Cardiac septum (tissue), 1 donor: ENCODE measurements at places on chromosomes 4 and X. TPM values are rescaled to one million over a fixed set of nuclear protein-coding genes. Genes with fewer than 3 reads are reported as not detected.

DNA sequence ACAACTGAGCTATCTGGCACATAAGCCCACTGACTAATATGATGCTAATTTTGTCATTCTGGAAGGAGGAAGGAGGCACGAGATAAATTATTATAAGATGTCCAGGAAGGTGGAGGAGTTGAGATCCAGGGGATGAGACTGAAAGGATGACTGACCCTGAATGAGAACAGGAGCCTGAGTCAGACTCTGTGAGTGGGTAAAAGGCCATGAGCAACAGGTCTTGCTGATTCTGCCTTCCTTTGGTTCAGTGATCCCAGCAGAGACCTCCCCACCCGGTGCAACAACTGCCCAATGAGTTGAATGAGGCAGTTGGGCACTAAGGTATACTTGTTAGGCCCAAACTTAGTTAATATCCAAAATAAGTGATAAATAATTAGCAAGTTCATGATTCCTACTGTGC, 238.1 kb upstream of the GPC4 start:
- DNase-seq, result no peak

DNA sequence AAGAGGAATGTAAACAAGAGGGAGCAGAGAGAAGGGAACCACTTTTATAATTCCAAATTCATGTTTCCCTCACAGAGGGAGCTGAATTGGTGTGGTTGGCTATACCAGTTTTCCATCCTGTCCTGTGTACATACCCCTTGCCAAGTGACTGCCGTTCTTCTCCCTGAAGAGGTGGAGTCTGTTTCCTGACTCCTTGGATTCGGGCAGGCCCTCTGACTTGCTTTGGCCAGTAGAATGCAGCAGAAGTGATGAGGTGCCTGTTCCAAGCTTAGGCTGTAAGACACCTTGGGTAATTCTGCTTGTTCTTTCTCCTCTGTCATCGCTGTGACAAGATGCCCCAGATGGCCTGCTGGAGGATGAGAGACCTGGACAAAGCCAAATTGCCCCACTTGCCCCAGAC, 124.7 kb downstream of the UCHL1 start:
- DNase-seq, result no peak

DNA sequence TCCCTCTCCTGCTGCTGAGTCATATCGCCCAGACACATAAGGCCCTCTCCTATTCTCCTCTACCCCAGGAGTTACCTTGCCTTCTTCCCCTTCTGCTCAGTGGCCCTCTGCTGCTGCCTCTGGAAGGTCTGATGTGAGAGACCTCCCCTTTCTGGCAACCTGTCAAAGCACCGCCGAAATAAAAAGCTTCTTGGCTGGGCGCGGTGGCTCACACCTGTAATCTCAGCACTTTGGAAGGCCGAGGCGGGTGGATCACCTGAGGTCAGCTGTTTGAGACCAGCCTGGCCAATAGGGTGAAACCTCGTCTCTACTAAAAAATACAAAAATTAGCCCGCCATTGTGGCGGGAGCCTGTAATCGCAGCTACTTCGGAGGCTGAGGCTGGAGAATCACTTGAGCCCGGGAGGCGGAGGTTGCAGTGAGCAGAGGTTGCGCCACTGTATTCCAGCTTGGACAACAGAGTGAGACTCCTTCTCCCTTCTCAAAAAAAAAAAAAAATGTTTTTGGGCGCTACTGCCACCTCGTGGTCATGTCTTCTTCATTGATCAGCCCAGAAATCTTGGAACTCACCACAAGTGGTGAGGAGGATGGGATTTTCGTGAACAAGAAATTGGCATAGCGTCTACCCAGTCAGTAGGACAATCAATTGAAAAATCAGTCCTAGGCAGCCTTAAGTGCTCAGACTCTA, 8.6 kb upstream of the ZXDA start:
- no peak for DNase-seq

DNA sequence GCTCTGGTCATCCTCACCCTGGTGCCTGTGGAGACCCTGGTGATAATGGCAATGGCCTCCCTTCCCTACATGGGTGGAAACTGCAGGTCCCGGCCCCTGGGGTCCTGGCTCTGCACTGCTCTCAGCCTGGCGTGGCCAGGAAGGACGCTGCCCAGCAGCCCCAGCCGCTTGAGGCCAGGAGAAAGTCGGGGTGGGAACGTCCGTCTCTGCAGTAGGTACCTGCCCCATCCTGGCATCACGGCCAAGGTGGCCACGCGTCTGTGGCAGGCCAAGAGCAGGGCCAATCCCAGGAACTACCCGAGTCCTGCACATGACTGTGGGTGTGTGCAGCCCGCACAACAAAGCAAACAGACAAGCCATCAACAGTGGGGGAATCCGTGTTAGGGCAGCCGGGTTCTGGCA, 33.8 kb downstream of the FGFRL1 start:
- DNase-seq, result no peak

- DNase-seq, result no peak
Observed at GRCh38 chr4:47484168-47484567, 907 bp upstream of the ATP10D start.

GRCh38 chrX:120625371-120625770, 4.5 kb downstream of the C1GALT1C1 start:
- no peak for DNase-seq

- DNase-seq, result no peak
Observed at GRCh38 chr4:8244001-8244757, 25.4 kb upstream of the HTRA3 start.

DNA sequence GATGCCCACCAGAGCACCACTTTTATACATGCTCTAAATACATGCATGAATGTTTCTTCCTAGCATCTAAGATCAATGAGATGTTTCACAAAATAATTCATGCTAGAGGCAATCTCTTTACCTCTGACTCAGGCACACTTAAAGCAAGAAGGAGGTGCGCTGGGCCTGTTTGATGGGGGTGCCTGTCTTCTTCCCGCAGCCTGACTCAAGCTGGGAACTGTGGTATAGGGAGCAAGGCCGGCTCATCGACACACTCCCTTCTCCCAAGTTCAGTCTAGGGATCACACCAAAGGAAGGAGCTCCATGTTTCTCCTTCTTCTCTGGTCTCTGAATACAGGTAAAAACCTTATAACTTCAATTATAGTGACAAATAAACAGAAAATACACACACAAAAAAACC, 333.8 kb upstream of the MAD2L1 start:
- DNase-seq, result no peak

- no peak for DNase-seq
Observed at GRCh38 chr4:53003959-53004358, 141.8 kb downstream of the RASL11B start.

DNA sequence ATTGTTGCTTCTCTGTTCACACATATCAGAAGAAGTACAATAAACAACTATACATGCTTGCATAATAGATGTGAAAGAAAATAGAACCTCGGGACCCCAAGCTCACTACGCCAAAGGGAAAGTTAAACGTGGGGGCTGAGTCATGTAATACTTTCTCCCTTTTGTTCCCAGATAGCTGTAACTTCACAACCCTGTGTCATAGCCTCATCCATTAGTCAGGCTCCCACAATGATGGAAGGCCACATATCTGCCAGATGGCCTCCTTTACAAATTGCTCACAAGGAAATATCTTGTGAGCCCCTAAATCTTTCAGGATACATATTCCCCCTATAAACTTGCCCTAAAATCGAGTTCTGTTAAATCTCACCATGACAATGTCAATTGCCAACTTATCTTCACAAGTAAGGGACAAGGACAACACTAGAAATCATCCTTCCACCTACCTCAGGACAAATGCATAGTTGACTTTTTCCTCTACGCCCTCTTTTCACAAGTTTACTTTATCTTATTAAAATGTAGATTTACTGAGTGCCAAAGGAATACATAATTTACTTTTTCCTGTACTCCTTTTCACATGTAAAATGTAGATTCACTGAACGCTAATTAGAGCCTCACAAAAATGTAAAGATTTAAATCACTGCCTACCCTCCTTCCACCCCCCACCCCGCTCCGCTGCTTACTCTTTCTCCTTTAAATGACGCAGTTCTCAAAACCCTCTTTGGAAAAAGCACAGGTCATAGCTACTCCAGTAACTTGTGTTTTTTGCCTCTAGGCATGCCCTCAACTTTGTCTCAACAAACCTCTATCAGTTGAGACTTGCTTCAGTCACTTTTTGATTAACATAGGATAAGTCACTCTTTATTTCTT, 477.1 kb downstream of the DTHD1 start:
- DNase-seq, result no peak

DNA sequence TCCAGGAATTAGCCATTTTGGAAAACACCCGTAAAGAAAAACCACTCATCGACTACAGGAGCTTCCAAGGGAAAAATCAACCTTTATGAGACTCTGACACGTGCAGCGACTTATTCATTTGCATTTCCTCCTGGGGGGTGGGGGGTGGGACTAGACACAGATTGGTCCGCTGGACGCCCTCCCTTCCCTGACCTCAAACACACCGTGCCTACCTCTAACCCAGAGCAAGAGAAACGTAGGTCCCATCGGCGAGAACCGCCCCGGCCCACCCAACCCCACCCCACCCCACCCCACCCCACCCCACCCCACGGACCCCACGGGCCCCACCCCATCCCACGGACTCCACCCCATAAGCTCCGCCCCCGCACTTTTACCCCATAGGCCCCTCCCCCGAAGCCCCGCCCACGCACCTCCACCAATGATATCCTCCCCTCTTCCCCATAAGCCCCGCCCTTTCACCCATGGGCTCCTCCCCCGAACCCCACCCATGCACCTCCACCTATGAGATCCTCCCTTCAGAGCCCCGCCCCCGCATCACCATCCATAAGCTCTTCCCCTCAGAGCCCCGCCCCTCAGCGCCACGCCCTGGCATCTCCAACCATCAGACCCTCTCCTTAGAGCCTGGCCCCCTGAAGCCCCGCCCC, 1.1 kb downstream of the GTPBP6 start:
- no peak for DNase-seq

- DNase-seq, result no peak
Observed at GRCh38 chr4:89469930-89470375, 162.4 kb upstream of the GPRIN3 start.

- no peak for DNase-seq
Observed at GRCh38 chrX:74534569-74535038, 79.8 kb downstream of the RLIM start.

- no peak for DNase-seq
Observed at GRCh38 chr4:163959932-163960331, 465.4 kb downstream of the TMA16 start.

- no peak for DNase-seq
Observed at GRCh38 chr4:55133951-55134350, 8.6 kb upstream of the KDR start.

- DNase-seq, result peak; percentile 63
Observed at GRCh38 chr4:25563071-25563564, 92.5 kb upstream of the SLC34A2 start.

DNA sequence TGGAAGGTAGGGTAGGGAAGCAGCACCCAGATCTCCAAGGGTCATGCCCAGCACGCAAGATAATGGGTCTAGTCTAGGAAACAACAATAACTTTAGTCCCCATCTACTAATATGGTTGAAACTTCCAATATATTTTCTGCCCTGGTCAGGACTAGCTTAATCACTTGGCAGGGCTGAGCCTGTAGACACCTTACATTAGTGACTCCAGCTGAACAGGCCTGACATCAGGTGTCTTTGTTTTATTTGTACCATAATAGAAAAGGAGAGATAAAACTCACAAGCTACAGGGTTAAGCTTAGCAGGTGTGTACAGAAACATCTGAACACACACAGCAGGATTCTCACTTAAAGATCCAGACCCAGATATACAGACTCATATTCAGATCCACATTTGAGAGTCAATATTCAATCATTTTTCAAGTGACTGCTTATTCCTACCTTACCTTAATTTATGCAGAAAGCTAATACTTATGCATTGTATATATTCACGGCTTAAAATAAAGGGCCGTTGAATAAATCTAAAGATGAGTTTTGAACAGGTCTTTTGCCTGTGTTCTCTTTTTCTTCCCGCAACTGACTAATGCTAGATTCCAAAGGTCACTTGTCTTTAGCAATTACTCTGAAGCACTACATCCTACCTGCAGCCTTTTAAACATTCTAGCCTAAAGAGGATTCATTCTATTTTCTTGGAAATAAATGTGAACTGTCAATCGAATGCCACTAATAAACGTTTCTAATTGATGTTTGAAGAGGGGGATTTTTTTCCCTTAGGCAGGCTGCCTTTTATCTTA, 745.3 kb downstream of the RPA4 start:
- no peak for DNase-seq

GRCh38 chrX:15334561-15334960, 762 bp downstream of the PIGA start:
- no peak for DNase-seq

DNA sequence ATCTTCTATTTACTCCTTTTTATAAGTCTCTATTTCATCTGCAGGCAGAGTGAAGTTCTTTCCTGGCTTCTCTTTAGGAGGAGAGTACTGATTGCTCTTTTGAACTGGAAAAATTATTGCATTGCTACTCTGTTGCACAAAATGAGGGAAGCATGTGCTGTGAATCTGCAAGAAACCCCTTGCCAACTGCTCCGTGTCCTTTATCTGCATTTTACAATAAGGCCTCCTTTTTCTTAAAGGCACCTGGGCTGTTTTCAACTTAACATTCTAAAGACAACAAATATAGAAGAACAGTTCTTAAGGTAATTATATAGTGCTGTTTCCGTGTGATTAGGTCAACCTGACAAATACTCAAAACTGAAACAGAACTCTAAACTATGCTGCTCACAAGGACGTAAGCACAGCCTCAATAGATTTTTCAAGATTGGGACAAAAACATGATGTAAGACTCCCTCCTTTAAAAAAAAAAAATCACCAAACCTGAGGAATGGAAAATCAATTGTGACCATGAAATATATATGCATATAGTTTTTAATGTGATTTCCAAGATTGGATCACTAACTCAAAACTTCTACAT, 716.6 kb upstream of the INTU start:
- no peak for DNase-seq

- no peak for DNase-seq
Observed at GRCh38 chr4:156924774-156925315, 46.8 kb downstream of the PDGFC start.

GRCh38 chr4:181503687-181504390, 739.4 kb upstream of the TENM3 start:
- DNase-seq, result no peak

DNA sequence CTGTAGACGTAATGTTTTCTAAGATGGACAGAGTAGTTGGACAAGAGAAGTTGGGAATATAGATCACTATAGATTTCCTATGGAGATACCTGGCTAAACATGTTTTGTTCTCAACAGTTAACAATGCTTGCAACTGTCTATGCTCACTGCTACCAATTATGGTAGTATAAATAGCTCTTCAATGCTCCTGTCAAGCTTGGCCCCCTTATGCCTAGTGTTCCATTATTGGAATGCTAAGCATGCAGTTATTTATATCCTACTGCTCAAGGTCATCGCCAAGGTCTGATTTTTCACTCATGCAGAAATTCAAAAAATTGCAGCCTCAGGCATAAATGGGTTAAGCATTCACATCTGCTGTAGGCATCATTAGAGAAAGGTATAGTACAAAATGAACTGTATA, 519.0 kb downstream of the IL15 start:
- DNase-seq, result no peak

GRCh38 chr4:161167539-161167938, 996.3 kb downstream of the FSTL5 start:
- no peak for DNase-seq

BEX5 gene
- total RNA-seq, result not detected

IL21 gene
- total RNA-seq, result not detected

GPR143 gene
- not detected for total RNA-seq

DCX gene
- 0.19 TPM for total RNA-seq

FGA gene
- not detected for total RNA-seq

ETDB gene
- not detected for total RNA-seq

GLRA2 gene
- not detected for total RNA-seq

ZNF718 gene
- 5.0 TPM for total RNA-seq

SUPT20HL2 gene
- total RNA-seq, result not detected

GNRHR gene
- not detected for total RNA-seq

GIMD1 gene
- not detected for total RNA-seq

MAGEE2 gene
- not detected for total RNA-seq

MECP2 gene
- 37.6 TPM for total RNA-seq

XIAP gene
- 27.6 TPM for total RNA-seq

HPGDS gene
- 1.1 TPM for total RNA-seq
